ENCODE measurements at places on chromosomes 5 and 9. TPM values are rescaled to one million over a fixed set of nuclear protein-coding genes. Genes with fewer than 3 reads are reported as not detected.

Gene TEK
- polyA plus RNA-seq: 11.3 TPM

Gene LIX1
- not detected for polyA plus RNA-seq

Gene GFI1B
- polyA plus RNA-seq: 0.89 TPM

Gene TSLP
- polyA plus RNA-seq: 0.81 TPM

Gene CCDC192
- 0.07 TPM for polyA plus RNA-seq

Gene SIT1
- 1.7 TPM for polyA plus RNA-seq

Gene DUSP1
- polyA plus RNA-seq: 65.4 TPM

Gene ZMAT2
- polyA plus RNA-seq: 67.4 TPM

Gene SRP19
- 93.7 TPM for polyA plus RNA-seq

Gene PRKACG
- not detected for polyA plus RNA-seq

Gene HAND1
- polyA plus RNA-seq: not detected

Gene BHMT2
- polyA plus RNA-seq: 4.1 TPM

Gene MXD3
- polyA plus RNA-seq: 15.3 TPM

Gene ENG
- 3.1 TPM for polyA plus RNA-seq

Gene DDX4
- not detected for polyA plus RNA-seq

Gene IFNA2
- polyA plus RNA-seq: not detected

Gene TNC
- 6.0 TPM for polyA plus RNA-seq

Gene SNX24
- polyA plus RNA-seq: 22.4 TPM

Gene OR1Q1
- not detected for polyA plus RNA-seq

Gene OR1J2
- polyA plus RNA-seq: not detected

Gene MARCHF11
- 0.13 TPM for polyA plus RNA-seq

Gene DCTN4
- polyA plus RNA-seq: 21.9 TPM

Gene SOX30
- polyA plus RNA-seq: 0.15 TPM

Gene ADGRV1
- polyA plus RNA-seq: 2.6 TPM

Gene SLC23A1
- polyA plus RNA-seq: 13.0 TPM

Gene BNC2
- 0.81 TPM for polyA plus RNA-seq

Gene GLRA1
- polyA plus RNA-seq: not detected

Gene ANKRD34B
- not detected for polyA plus RNA-seq

Gene CXCL14
- polyA plus RNA-seq: 70.0 TPM

Gene IL7R
- 8.0 TPM for polyA plus RNA-seq

Gene MORN5
- polyA plus RNA-seq: not detected

Gene NEURL1B
- polyA plus RNA-seq: 2.7 TPM

Gene C5orf52
- polyA plus RNA-seq: not detected

Gene ABO
- 46.4 TPM for polyA plus RNA-seq

Gene PCDHB14
- 1.5 TPM for polyA plus RNA-seq

Gene CCL27
- not detected for polyA plus RNA-seq

Gene CACFD1
- 28.2 TPM for polyA plus RNA-seq

Gene CCDC171
- polyA plus RNA-seq: 0.27 TPM

Gene PPWD1
- 20.4 TPM for polyA plus RNA-seq

All from small intestine (tissue), 16 donors.